Activated CD4-positive, alpha-beta memory T cell treated with anti-CD3 and anti-CD28 coated beads for 36 hours (primary cell): ENCODE measurements at places on chromosomes 7 and 10. TPM values are rescaled to one million over a fixed set of nuclear protein-coding genes. Genes with fewer than 3 reads are reported as not detected.

The C10orf105 gene
- 0.63 TPM for total RNA-seq

The NPC1L1 gene
- 0.07 TPM for total RNA-seq

The ZNF25 gene
- 7.4 TPM for total RNA-seq

The CYP2C19 gene
- 0.53 TPM for total RNA-seq

The TMEM229A gene
- total RNA-seq, result not detected

The CAMK1D gene
- total RNA-seq, result 17.7 TPM

The ZPBP gene
- not detected for total RNA-seq

The FAM25A gene
- total RNA-seq, result not detected

GRCh38 chr7:101373812-101374614 lies 11.3 kb downstream of the COL26A1 start:
- DNase-seq, result no peak

GRCh38 chr10:88455831-88456230 lies 127.3 kb downstream of the RNLS start:
- no peak for DNase-seq

DNA sequence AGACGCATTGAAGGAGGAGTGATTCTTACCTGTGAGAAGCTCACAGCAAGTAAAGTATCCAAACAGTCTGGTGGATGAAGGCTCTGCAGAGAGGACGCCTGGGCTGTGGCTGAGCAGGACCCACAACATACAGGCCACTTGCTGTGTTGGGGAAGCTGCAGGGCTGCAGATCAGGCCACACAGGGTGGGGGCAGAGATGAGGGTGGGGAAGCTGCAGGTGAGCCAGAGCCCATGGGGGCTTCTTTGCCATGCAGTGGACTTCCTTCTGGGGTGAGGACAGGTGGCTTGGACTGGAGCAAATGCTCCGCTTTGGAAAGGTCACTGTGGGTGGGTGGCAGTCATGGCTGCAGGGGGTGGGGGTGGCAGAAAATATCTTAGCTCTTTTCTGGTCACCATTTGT lies 214.8 kb downstream of the GLRX3 start:
- no peak for DNase-seq

GRCh38 chr7:113610572-113610971 lies 308.2 kb downstream of the PPP1R3A start:
- no peak for DNase-seq

- no peak for DNase-seq
Observed at GRCh38 chr10:88187472-88187871, 324.0 kb downstream of the PTEN start.
